ENCODE measurements at places on chromosomes 6 and 20.

DNA sequence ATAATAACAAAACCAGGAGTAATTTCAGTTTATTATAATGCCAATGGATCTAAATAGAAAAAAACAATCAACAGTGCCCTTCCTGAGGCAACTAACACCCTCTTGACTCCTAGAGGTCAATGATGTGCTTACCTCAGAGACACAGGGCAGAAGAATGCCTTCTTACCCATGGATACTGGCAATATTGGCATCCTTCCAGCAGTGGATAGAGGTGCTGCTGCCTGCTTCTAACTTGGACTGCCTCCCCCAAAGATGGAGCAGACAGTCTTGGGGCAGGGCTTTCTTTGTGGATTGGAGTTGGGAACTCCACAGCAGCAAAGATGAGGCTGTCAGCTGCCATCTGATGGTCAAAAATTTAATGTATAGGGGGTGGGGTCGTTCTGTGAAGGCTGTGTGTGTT, 78.7 kb downstream of the AK9 start:
- DNase-seq, result no peak

DNA sequence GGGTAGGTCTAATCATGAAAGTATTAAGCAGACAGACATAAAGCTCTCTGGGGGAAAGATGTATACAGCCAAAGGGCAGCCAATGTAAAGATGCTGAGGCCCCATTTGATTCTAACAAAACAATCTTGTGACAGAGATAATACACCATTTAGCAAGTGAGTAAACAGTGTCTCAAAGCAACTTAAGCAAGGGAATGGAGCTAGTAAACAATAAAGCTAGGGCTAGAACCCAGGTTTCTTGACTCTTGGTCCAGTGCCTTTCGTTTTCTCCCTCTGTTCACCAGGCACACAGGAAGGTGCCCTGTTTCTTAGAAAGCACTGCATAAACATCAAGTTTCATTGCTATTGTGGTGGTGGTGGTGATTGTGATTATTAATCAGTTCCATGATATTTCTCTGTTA, 5.1 kb downstream of the ELOVL2 start:
- DNase-seq, result no peak

GRCh38 chr6:54710456-54710855, 136.1 kb upstream of the FAM83B start:
- no peak for DNase-seq

DNA sequence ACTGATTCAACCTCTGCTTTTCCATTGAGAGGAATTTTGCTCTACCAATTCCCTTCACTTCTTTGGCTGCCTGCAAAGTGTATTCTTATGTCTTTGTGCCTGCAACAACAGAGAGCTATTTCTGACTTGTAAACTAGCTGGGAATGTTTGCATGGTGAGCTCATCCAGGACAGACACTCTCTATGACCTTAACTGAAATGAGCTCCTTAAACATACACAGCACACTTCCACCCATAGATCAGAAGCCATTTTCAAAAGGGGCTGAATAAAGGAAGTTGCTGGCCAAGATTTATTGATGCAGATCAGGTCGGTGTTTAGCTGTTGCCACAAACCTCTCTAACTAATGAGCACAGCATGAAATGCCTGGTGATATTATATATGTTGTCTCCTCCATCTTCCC, 377.7 kb downstream of the BTBD9 start:
- DNase-seq, result no peak

DNA sequence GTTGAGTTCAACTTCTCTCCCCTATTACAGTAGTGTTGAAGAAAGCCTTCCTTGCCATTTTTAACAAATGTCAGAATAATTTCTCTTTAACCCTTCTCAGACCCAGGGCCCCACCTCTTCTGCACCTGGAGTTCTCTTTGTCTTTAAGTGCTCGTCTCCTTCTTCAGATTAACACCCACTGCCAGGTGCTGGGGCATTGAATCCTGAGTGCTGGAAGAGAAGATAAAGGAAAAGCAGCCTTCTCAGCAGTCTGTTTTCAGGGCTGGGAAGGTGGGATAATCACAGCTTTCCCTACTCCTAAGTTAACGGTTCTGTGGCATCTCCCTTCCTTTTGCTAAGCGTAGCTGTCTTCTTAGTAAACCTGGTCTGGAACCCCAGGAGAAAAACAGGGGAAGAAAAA, 114.6 kb upstream of the TAB2 start:
- DNase-seq, result no peak

- no peak for DNase-seq
Measured at GRCh38 chr6:131960371-131961133, 9.4 kb upstream of the CCN2 start.

- no peak for DNase-seq
Measured at GRCh38 chr6:149061930-149062329, 255.6 kb upstream of the TAB2 start.

DNA sequence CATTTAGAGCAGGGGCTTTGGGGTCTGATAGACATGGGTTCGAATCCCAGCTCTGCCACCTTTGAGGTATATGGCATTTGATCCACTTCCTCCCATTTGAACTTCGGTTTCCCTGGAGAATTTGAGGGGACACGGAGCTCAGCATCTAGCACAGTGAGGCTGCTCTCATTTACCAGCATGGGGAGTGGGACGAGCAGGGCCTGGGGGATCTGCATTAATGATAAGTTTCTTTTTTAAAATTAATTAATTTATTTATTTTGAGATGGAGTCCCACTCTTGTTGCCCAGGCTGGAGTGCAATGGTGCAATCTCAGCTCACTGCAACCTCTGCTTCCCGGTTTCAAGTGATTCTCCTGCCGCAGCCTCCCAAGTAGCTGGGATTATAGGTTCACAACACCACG, 52.6 kb downstream of the VSTM2L start:
- DNase-seq, result no peak

GRCh38 chr20:64254571-64255360, 782 bp upstream of the PCMTD2 start:
- DNase-seq, result no peak

DNA sequence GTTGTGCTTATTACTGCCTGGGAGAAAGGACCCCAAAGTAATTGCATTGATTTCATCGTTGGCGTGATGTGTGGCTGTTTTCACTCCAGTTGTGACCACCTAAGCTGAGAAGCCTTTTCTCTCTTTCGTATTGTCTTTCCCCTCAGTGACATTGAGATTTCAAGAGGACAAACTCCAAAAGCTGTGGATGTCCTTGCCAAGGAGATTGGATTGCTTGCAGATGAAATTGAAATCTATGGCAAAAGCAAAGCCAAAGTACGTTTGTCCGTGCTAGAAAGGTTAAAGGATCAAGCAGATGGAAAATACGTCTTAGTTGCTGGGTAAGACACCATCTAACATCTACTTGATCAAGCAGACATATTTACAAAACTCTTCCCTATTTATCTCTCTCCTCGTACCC, 60.5 kb downstream of the MTHFD1L start:
- no peak for DNase-seq

DNA sequence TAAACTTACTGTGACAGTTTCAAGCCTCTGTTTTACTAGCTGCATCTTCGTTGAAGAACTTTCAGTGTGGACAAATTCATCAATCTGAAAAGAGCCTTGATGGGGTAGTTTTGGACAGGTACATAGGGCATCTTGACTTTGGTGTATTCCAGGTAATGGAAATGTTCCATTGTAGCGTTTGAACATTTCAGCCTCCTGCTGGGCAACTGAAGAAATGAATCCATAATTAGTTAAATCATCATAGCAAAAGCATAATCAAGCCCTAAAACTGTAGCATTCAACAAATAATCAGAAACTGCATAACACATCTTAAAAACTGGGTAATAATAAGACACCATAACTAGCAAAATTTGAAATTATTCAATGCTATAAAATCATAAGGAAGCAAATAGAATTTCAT, 86.2 kb downstream of the AHI1 start:
- DNase-seq, result no peak

DNA sequence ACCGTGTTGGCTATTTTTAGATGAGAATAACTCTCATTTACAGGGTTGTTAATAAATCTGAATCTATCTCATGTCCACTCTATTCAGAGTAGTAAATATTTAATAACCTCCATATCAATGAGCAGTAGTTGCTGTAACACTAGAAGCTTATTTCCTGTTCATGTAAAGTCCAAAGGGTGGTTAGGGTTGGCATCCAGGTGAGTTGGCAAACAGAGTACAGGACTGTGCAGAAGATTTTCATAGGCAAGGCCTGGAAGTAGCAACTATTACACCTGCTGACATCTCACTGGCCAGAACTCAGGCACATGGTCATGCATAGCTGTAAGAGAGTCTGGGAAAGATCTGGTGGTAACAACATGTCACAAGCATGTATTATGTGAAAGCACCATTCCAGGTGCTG, 147.5 kb downstream of the PHF3 start:
- no peak for DNase-seq

GRCh38 chr6:107555449-107555848, 65.5 kb downstream of the SOBP start:
- DNase-seq, result no peak

DNA sequence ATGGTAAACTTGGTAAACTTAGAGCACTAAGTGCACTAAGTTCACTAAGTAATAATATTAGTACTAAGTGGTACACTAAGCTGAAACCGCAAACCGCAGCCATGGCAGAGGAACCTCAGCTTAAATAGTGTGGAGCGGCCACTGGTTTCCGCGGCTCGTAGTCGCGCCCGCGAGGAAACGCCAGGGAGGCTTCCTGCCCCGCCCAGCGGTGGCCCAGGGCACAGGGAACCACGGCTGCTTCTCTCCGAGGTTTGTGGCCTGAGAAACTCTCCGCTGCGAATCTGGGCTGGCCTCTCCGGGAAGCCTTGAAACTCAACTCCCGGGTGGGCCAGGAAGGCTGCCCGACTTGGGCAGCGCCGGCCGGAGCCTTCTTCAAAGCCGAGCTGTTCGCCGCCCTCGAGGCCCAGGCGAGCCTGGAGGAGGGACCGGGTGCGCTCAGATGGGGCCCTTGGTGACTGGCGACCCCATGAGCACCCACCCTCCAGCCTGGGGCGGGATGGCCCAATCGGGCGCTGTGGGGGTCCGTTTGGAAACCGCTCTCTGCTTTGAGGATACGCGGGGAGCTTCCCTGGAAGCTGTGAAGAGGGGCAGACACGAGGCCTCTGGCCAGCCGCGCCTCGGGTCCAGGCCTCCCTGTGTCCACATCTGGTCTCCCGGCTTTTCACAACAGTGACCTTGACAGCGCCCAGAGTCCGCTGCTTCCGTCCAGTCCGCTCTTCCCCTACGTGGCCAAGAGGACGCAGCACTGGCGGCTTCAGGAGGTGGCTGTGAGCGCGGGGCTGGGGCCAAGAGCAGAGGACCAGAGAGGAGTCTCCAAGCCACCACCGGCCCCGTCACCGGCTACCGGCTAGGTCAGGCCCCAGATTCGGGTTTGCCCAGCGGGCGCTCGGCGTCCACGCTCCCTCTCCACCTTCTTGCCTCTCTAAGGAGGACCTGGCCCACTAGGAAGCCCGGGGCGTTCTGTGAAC, 25.4 kb upstream of the HLA-E start:
- DNase-seq, result peak; percentile 93

- no peak for DNase-seq
Measured at GRCh38 chr6:124947971-124948451, 14.2 kb upstream of the RNF217 start.

- no peak for DNase-seq
Measured at GRCh38 chr6:162068340-162068739, 659.2 kb downstream of the PRKN start.

DNA sequence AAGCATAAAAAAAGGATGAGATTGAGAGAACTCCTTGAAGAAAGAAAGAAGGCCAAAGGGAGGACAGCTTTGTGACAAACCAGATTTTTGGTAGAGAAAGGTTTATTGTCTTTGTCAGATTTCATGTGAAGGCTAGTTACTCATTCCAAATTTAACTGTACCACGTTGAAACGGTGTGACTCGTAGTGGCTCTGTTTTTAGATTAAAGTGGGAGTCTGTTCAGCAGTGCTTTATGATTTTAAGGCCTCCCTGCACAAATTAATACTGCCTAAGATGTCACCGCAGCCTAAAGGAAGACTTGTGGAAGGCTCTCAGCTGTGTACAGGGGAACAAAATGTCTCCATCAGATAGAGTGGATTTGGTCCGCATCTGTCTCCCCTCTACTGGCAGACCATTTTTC, 35.9 kb downstream of the CDC40 start:
- no peak for DNase-seq

DNA sequence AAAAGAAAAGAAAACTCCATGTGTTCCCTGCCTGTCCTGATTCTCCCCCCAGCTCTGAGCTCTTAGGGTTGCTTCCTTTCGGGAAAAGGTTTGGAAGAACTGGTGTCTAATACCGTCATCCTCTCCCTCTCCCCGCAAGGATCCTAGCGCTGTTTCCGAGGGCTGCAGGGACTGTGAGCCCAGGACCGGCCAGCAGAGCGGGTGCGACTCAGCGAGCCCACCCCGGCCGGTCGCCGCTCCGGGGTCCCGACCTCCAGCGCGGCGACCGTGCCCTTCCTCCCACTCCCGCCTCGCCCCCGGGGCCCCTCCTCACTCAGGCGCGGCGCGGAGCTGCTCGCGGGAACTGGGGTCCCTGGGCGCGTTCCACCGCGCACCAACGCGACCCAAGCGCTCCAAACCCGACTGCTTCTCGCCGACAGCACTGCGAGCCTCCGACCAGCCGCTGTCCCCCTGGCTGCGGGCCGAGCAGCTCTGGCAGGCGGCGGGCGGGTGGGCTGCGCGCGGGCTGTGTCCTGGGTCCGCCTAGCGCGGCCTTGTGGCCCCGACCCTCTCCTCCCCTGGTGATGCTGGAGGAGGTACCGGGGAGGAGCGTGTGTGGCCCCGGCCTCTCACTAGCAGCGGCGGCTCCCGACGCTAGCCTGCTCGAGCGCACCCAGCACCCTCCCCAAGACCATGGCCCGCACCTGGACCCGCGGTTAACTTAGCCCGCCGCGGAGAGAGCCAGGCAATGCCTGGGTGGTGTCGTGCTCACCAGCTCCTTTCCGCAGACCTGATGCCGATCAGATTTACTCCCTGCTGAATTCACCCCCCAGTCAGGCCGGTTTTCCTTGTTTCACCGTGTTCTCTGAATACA, at the start of gene PLA2G7:
Gene PLA2G7 (minus strand): TSS at position 509 of the 853 bp plus-strand sequence. CDS start 12,484 bp downstream, outside the sequence.
- no peak for DNase-seq

- no peak for DNase-seq
Measured at GRCh38 chr6:36700071-36700812, 2.6 kb downstream of the RAB44 start.

- DNase-seq, result peak; percentile 20
Measured at GRCh38 chr6:83057705-83058321, 7.8 kb downstream of the UBE3D start.

DNA sequence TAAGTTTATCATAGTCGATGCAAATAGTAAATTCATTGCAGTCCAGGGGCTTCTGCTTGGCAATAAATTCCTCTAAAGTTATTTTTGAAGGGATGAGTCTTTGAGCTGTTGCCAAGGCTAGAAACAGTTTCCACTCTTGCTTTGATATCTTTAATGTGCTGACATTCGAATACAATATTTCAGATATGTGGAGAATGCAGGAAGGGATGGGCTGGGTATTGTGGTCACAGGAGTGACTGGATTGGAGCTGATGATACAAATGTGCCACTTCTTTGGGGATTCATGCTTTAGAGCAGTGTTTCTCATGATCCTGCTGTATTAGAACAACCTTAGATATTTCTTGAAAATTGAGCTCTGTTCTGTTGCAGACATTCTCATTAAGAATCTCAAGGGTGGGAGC, 139.0 kb downstream of the PRDM13 start:
- no peak for DNase-seq

- peak; percentile 83 for DNase-seq
Measured at GRCh38 chr20:32513031-32513866, 71.9 kb downstream of the NOL4L start.

All from MV-4-11 (cell line).